ENCODE measurements at places on chromosomes 11 and 22.

DNA sequence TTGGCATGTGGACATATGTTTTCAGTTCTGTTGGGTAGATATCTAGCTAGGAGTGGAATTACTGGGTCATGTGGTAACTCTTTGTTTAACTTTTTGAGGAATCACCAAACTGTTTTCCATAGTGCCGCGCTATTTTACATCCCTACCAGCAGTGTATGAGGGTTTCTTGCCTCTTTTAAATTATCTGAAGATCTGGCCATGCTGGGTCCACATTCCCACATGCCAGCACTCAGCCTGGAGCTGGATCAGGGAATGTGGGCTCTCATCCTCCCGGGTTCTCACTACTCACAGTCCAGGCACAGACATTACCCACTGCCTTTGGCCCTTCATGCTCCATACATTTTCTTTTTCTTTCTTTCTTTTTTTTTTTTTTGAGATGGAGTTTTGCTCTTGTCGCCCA lies 44.6 kb downstream of the RBX1 start:
- DNase-seq = no peak

GRCh38 chr11:86580535-86580934 lies 91.9 kb downstream of the ME3 start:
- DNase-seq = no peak

GRCh38 chr11:13983081-13983751 lies 20.7 kb downstream of the SPON1 start:
- no peak for DNase-seq

GRCh38 chr11:128238521-128239265 lies 348.7 kb downstream of the ETS1 start:
- DNase-seq = no peak

DNA sequence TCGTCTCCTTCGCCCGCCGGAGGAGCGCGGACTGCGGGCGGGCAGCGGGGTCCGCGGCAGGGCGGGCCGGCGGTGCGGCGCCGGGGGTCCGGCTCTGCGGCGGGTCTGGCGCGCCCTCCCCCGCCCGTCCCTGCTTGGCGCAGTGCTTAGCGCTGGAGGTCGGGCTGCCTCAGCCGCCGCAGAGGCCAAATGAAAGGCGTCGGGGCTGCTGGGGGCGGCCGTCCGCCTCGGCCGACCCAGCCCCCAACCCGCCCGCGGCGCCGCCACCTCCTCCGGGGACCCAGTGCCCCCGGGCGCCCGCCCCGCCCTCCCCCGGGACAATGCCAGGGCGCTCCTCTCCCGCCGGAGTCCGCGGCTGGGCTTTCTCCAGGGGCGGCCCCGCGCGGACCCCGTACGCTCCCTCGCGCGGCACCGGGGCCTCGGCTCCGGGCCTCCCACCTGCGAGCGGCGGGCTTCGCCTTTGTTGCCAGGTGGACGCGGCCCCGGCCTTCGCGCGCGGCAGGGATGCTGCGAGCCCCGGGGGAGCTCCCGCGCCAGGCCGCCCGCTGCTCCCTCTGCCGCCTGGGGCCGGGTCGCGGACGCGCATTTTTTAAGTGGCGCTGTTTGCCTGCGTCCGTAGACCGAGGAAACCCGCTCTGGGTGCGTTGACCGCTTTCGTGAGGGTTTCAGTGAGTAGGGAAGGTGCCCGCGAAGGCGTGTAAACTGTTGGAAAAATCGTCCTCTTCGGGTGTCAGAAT lies 583 bp downstream of the APLP2 start:
- DNase-seq = peak; percentile 5

DNA sequence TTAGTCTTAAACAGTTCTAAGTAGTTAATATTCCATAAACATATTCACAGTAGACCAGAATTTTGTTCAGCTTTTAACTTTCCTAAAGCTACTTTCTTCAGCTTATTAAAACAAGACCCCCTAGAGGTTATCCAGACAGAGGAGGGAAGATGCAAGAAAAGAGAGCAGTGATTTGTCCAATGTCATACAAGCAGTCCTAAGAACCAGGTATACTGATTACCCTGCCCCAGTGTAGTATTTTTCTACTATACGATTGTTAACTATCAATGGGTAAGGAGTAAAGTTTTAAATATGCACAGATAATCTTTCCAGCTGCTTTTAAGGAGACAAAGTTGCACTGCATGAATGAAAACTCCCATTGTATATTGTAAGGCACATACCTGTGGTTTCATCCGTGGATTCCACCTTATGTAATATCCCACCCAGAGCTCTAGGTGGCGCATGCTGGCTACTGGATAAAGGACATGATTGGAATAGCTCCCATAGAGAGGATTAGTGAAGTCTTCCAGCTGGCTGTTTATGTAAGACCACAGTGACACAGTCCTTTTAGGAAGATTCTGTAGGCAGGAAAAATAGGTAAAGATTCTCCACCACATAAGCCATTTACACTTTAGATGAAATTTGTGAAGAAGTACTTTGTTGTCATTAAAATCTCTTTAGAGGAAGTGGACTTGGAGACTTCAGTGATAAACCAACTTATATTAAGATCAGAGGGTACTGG lies 45.6 kb downstream of the CEP57 start:
- DNase-seq = peak; percentile 22

GRCh38 chr11:6393989-6394670 lies 3.9 kb downstream of the SMPD1 start:
- no peak for DNase-seq

DNA sequence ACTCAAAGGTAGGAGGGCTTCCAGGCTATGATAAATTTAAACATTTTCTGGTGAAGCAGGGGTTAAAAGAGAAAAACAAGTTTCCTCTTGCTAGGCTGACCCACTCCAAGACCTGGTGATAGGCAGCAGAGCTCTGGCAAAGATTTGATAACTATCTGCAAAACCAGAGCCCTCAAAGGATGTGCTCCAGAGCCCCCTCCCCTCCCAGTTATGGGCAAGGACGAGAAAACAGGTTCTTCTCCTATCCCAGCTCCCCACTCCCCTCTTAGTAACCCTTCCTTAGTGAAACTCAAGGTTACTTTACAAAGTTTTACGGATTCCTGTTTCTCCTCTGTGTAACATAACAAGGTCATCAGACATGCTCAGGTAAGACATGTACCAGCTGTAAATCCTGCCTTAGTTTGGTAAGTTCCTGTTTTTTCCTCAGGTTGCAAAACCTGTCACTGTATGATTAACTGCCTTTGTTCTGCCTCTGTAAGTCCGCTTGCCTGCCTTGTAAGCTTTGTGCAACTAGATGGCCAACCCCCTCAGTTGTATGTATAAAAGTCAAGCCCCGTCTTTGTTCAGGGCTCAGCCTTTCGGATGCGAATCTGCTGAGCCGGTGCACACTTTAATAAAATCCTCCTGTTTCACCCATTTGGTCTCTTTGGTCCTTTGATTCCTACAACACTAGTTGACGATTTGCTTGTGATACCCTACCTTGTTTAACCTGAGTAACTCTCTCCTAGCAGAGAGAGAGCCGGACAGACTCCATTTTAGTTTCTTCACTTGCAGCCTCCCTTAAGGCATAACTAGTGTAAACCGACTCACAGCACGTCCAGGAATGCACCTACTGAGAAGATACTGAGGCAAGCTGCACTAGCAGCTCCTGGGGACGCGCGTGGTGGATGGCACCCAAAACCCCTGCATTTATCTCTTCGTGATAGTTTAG lies 13.9 kb downstream of the APOBEC3H start:
- DNase-seq = no peak

DNA sequence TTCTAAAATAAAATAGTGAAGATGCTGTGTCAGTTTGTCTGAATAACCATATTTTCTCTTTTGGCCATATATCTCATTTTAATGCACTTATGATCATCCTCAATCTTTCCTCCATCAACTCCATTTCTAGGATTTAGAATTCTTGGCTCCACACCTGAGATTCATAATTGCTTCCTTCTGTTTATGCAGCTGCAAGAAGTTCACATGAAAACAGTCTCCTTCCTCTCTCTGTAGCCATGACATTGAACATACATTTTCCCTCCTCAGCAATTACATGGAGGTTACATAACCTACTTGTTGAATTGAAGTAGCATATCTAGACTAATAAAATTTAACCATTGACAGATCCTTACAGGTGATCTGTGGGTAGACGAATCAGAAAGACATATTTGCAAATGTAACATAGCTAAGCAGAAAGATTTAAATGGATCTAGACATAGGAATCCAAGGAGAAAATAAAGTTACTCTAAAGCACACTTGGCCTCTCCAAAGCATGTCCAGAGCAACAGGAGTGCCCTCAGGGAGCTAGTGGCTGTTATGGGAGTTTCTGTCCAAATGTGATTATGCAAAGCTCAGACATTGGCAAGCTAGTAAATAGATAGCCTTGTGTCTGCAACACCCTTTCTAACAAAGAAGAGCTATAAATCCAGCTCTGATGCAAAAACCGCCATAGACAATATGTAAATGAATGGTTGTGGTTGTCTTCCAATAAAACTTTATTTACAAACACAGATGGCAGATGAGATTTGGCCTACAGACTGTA lies 119.9 kb upstream of the MPPED2 start:
- DNase-seq = no peak

- DNase-seq = no peak
Observed at GRCh38 chr11:10197091-10197490, 96.9 kb downstream of the SBF2 start.

DNA sequence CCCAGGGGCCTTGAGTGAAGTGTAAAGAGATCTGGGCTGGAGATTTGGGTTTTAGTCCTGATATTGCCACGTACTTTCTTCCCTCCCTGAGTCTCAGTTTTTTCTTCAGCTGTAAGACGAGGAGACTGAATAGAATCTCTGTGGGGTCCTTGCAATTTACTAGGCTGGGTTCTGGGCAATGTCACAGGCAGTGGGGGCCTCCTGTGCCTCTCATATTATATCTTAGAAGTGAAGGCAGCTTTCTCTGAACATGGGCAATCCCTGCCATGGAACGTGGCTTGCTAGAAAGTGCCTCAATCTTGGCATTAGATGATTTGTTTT lies 62.0 kb upstream of the PTPRJ start:
- DNase-seq = no peak

DNA sequence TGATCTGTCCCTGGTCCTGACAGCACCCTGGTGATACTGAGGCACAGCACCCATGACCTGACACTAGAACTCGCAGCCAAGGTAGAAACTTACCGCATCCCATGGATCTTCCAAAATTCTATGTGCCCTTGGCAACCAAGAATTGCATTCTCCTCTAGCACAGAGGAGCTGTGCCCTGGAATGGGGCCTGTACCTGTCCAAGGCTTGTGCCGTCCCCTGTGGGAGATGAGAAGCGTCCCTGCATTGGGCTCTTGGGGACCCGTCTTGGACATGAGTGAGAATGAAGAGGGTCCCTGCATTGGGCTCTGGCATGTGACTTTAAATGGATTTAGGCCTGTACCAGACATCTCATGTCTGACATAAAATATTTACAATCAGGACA lies 67.1 kb downstream of the GGTLC2 start:
- no peak for DNase-seq

- DNase-seq = no peak
Observed at GRCh38 chr11:33191467-33191866, 30.2 kb upstream of the CSTF3 start.

GRCh38 chr11:94700622-94701021 lies 67.5 kb upstream of the AMOTL1 start:
- DNase-seq = no peak

DNA sequence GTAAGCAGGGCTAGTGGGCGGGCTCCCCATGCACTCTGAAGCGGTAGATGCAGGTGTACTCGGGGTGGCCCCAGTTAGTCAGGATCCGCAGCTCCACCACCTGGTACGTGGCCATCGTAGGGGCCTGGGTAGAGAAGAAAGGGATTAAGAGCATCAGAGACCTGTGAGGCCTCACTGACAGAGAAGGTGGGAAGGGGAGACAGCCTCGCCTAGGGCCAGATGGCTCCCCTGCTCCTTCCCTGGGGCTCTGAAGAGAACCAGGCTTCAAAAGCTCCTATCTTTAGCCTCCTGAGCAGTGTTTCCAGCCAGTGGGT lies 19.6 kb downstream of the SUN2 start:
- no peak for DNase-seq

DNA sequence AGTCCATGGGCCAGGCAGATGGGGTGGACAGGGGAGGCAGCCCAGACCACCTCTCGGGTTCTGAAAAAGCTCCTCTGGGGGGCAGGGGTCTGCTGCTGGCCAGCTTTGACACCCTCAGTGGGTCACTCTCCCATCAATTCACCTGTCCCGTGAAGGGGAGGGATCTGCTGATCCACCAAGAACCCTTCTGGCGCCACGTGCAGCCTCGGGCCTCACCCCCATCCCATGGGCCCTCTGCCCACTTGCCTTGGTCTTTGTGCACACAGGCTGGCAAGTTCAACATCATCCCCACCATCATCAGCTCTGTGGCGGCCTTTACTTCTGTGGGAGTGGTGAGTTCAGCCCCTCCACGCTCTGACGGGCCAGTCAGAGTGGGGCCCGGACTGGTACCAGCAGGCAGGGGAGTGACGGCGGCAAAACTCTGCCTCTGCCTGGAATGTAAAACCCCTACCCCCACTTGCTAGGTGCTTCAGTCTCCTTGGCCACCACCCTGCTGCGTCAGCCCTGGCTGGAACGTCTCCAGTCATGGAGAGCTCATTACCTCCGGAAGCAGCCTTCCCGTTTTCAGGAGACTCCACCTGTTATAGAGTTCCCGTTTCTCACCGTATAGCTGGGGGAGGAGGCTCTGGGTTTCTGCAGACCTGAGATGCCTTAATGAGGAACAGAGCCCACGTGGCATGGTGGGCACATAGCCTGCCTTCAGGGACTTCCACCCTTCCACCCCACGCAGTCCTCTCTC lies 12.7 kb downstream of the PRG3 start:
- DNase-seq = no peak

- DNase-seq = peak; percentile 24
Observed at GRCh38 chr11:9001736-9002135, 2.1 kb downstream of the NRIP3 start.

DNA sequence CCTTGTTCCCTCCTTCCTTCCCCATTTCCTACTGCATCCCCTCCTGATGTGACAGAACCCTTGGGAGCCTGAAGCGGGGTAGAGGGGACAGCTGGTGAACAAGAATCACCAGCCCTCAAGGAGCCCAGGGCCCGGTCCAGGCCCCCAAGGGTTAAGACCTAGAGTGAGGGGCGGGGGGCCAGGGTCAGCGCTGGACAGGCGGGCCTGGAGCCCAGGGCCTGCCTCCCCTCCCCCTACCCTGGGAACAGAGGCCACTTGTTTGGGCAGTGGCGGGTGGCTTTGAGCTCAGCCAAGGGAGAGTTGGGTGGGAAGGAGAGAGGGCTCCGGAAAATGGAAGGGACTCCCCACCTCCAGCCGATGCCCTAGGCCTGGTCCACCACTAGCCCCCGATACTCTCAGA lies 2.1 kb downstream of the ARAP1 start:
- DNase-seq = no peak

GRCh38 chr11:13343931-13344717 lies 66.5 kb downstream of the BMAL1 start:
- DNase-seq = peak; percentile 66

GRCh38 chr11:61089806-61090491 lies 12.3 kb upstream of the CD5 start:
- DNase-seq = no peak

GRCh38 chr22:36160499-36160942 lies at the start of gene APOL3:
Gene APOL3, minus strand, starts transcription at chr22:36160755. Its CDS starts 11,700 bp downstream, at chr22:36149055.
- DNase-seq = no peak

- no peak for DNase-seq
Observed at GRCh38 chr11:1824221-1825038, 10.4 kb upstream of the SYT8 start.

DNA sequence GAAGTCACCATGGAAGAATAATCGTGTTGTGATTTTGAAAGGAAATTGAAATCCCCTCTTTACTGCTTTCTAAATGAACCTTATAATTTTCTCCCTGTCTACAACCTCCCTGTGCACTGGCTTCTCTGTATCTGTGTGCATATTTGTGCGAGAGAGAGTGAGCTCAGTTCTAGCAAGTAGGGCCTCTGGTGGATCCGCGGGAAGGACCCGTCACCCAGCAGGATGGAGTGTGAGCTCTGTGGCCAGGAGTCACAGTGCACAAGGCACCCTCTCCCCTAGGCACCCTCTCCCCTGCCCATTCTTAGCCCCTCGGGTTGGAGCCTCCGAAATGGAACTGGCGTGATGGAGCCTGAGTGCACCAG lies 109.0 kb downstream of the TRIM29 start:
- no peak for DNase-seq

Measured in stimulated activated CD4-positive, alpha-beta T cell treated with anti-CD3 and anti-CD28 coated beads, Interleukin-12 subunit alpha, Interleukin-12 subunit beta, amount 100 ng/mL, for 24 hours (primary cell).